Activated CD4-positive, CD25-positive, alpha-beta regulatory T cell treated with anti-CD3 and anti-CD28 coated beads, Interleukin-2, amount 50 U/mL, for 24 hours (primary cell): ENCODE measurements at places on chromosomes 3 and 15.

DNA sequence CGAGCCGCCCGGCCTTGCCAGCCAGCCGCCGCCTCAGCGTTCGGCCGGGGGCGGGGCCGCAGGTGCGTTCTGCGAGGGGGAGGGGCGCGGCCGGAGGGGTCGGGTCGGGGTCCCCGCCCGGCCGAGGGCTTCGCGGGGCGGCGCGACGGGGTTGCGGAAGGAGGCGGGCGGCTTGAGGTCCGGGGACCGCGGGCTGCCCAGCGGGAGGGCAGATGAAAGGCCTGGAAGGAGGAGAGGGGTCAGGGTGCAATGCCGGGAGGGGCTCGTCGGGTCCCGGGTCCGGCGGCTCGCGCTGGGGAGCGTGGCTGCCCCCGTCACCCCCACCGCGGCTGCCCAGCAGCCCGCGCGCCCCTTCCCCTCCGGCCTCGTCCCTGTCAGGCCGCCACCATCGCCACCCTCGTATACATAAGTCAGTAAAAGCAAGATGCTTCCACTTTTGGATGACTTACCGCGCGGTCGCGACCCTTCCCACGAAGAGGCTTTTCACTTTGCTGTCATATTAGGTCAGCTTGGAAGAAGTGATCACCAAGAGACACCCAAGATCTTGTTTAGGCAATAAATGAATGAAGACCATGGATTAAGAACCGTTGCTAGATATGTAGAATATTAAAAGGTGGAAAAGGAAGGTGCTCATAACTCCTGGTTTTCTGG, 620 bp upstream of the ANP32A start:
- ATAC-seq: no peak

- no peak for ATAC-seq
Measured at GRCh38 chr3:38597502-38598060, 51.9 kb downstream of the SCN5A start.

DNA sequence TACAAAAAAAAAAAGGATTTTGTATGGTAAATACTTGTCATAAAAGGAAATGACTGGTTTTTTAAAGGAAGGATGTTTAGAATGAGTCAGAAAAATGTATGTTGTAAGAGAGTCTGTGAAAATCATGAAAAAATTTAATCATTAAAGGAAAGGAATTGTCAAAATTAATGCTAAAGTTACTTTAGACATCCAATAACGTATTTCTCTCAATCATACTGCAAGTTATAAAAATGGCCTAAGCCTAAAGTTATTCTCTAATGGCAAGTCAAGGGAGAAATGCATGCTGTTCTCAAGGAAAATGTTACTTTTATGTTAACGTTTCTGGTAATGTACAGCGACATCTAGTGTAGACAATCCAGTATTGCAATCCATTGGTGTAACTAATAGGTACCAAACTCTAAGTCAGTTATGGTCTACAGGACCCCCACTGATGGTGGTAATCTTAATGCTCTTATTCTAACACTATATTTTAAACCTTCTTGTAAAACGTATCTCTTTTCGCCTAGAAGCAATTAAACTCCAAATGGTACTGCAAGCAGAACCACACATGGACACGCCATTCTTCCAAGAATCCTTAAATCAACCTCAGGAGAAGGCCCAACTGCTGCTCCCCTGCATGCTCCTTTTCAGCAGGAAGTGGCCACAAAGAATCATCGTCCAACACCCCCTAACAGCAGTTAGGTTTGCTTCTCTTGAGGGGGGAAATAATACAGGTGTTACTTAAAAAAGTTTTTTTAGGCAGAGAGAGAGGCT, 35.2 kb downstream of the NCEH1 start:
- ATAC-seq: no peak

DNA sequence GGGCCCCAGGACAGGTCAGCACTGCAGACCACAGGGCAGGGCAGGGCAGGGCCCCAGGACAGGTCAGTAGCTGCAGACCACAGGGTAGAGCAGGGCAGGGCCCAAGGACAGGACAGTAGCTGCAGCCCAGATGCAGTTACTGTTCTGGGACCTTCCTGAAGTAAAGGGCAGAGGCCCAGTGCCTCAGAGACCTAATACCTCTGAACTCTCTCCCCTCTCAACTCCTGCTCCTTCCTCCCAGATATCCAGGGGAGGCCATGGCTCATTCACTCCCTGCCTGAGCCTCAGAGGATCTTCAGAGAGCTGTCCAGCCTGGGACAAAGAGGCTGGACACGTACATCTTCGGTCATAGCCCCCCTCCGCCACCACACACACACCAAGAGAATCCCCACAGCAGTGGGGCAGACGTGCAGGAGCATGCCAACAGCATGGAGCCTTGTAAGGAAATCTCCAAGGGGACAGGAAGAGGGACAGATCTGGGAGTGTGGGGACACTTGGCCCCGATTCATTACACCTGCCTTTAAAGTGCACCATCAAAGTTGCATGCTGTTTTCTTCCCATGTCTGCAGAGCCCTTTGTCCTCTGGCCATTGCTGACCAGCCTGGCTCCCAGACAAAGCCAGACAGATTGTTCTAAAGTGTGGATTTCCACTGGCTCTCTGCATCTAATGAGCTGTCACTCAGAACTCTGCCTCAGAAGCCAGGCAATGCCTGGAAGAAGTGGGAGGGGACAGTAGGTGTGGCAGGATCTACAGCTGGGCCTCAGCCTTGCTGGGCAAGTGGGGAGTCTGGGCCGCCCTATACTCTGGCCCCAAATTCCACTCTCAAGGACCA, 24.2 kb upstream of the BUB1B start:
- no peak for ATAC-seq

DNA sequence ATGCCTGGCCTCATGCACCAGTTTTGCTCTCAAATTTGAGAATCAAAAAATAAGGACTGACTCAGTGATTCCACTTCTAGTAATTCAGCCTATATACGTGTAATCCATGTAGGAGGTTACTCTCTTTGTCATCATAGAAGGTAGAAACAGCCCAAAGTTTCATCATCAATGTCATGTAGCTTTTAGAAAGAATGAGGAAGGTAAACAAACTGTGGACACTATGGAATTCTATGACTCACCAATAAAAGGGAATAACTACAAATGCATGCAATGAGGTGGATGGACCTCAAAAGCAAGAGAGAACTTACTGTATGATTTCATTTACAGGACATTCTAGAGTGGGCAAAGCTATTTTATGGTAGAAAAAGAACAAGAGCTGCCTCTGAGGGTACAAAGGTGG, 93.2 kb upstream of the LRIG1 start:
- no peak for ATAC-seq

DNA sequence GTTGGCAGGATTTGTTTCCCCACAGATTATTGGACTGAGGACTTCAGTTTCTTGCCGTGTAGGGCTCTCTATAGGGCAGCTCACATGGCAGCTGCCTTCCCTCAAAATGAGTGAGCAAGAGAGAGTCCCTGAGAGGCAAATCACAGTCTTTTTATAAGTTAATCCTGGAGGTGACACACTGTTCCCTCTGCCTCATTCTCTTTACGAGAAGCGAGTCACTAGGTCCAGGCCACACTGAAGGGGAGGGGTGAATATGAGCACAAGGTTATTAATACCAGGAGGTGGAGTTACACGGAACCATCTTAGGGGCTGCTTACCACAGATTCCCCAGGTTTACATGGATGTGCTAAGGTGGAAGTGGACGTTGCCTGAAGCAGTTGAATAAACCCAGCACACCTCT, 77.0 kb downstream of the LPP start:
- ATAC-seq: no peak

- ATAC-seq: no peak
Measured at GRCh38 chr3:100803711-100804110, 94.4 kb downstream of the TFG start.

DNA sequence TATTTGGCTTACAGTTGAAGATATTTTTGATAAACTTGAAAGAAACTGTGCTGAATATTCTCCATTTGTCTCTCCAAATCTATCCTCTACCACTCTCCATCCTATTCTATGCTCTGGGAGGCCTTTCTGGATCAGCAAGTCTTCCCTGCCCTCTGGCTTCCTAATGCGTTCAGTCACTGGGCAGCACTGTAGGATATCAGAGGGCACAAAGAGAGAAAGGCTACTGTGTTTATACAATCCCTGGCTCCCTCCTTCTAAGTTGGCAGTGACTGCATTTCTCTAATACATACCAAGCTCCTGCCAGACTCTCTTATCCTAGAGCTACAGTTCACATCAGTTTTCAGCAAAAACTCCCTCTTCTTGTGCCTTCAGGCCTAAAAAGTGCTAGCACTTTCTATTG, 102.1 kb upstream of the FHIT start:
- ATAC-seq: no peak

GRCh38 chr3:96863129-96863740, 48.8 kb downstream of the EPHA6 start:
- ATAC-seq: no peak

- no peak for ATAC-seq
Measured at GRCh38 chr3:157353652-157354051, 83.0 kb upstream of the PTX3 start.

DNA sequence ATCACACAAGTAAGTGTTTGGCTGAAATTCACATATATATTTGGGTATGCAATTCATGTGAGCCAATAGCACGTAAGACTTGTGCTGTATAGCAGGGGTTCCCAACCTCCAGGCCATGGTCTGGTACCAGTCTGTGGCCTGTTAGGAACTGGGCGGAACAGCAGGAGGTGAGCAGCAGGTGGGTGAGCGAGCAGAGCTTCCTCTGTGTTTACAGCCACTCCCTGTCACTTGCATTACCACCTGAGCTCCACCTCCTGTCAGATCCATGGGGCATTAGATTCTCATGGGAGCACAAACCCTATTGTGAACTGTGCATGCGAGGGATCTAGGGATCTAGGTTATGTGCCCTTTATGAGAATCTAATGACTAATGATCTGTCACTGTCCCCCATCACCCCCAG, 59.7 kb downstream of the MAP3K13 start:
- no peak for ATAC-seq

- ATAC-seq: no peak
Measured at GRCh38 chr15:29285386-29285785, 15.8 kb upstream of the NSMCE3 start.

GRCh38 chr3:64460141-64460730, 227.6 kb downstream of the ADAMTS9 start:
- no peak for ATAC-seq

DNA sequence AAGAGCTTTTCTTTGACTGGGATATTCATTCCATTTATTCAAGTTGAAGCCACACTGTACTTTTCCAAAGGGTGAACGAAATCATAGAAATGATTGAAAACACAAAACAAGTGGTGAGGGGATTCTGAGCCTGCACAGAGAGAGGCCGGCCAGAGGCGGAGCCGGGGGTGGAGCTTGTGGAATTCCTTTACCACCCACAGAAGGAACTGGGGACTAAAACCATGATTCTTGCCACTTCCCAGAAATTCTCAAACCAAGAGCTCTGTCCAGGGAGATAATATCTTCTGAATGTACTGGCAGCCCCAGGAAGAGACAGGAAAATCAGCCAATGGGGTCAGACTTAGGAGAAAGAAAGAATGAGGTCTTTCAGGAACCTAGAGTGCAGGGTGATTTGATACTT, 20.8 kb downstream of the FBN1 start:
- ATAC-seq: no peak

DNA sequence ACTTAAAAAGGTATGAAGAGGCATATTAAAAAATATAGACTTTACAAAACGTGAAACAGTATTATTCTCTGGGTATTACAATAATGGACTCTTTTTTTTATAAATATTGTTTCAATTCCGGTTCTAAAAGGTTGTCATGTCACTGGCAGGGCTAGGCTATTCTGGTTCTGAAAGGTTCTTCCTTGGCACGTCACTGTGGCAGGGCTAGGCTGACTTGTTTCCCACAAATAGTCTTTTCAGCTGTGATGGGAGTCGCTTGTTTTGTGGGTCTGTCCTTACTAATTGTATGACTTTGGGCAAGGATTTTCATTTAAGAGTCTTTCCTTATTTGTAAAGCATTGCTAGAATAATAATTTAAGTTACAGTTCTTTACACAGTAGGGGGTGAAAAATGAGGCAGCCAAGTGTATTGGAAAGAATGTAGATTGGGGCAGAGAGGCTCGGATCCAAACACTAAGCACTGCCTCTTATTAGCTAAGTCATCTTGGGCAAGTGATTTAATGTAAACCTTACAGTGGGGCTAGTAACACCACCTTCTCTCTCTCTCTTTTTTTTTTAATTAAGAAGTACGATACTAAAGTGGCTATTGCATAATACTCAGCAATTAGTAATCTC, 12.4 kb upstream of the MELTF start:
- ATAC-seq: no peak

DNA sequence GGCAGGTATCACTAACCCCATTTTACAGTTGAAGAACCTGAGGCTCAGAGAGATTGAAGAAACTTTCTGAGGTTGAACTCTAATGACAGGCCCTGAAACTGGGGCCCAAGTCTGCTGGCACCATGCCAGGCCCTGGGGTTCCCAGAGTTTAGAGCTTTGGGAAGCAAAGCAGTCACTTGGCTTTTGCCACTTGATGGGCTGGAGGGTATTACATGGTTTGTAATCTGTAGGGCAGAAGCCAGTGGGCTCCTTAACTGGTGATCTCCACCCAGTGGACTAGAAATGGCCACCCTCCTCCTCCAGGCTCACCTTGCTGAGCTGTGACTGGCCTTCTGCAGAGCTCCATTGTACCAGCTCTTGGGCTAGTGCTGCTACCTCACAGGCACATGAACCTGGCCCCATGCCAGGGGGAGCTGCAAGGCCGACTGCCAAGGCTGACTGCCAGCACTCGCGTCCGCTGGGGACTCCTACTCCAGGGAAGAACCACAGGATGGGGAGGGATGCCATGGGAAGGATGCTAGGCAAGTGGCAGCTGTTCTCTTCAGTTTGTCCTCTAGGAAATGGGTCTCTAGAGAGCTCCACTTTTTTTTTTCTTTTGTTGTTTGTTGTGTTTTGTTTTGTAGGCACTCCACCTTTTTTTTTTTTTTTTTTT, 104.8 kb downstream of the ETFA start:
- ATAC-seq: no peak

- ATAC-seq: no peak
Measured at GRCh38 chr15:25783607-25784540, 79.3 kb downstream of the ATP10A start.

DNA sequence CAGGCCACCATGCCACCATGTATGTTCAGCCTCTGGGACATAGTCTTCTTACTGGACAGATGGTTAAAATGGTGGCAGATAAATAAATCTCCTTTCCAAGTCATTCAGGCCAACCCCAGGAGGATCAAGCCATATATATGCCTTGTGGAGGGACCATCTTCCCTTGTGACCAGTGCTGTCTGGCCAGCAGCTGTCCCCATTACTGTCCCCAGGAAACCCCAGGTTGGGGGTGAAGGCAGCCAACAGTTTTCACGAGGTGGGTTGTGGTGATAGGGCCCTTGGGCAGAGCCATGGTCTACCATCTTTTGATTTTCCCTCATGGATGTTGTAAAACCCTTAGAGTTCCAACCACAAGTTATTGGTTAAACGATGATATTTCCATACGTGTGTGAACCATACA, 48.7 kb upstream of the PCSK6 start:
- no peak for ATAC-seq

GRCh38 chr3:122272879-122273278, 52.2 kb upstream of the CSTA start:
- ATAC-seq: no peak

DNA sequence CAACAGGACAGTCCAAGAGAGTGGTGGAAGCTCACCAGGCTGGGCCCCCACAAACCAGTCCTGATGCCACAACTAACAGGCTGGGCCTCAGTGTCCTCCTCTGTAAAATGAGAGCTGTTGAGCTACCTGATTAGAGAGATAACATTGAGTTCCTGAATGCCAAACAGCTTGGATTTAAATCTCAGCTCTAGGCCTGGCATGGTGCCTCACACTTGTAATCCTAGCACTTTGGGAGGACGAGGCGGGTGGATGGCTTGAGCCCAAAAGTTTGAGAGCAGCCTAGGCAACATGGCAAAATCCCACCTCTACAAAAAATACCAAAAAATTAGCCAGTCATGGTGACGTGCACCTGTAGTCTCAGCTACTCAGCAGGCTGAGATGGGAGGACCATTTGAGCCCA, 20.1 kb upstream of the TMCC1 start:
- ATAC-seq: no peak

GRCh38 chr3:67335813-67336212, 318.6 kb downstream of the SUCLG2 start:
- no peak for ATAC-seq
